ENCODE measurements at places on chromosomes 6 and 20.
A peak's percentile ranks its signal among the peaks of the same experiment; 100 is the strongest.

- DNase-seq: no peak
Measured at GRCh38 chr6:136579800-136580199, 29.6 kb upstream of the MAP7 start.

GRCh38 chr6:158445426-158446085 lies 114.3 kb upstream of the TMEM181 start:
- no peak for DNase-seq

DNA sequence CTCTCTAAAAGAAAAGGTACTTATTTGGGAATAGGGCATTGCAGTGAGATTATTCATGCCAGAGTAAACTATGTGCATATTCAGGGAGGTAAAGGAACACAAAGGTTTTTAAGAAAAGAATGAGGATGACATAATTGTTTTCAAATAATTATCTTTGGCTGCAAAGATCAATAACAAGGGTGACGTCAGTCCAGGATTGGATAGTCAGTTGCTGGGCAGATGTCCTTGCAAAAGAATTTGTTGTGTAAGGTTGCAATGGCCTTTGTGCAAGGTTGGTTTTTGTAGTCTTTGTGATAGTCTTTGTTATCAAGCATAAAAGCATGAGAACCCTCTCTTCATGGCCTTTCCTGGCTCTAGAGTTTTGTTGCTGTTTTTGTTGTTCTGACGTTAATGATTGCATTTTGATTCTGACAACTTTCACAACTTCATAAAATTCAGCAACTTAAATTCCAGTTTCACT lies 17.7 kb downstream of the LOC128125822 start:
- no peak for DNase-seq

GRCh38 chr6:170234419-170234818 lies 56.5 kb downstream of the DLL1 start:
- DNase-seq: no peak

GRCh38 chr20:47055699-47056369 lies 161.2 kb downstream of the EYA2 start:
- no peak for DNase-seq

GRCh38 chr6:110446405-110446804 lies 30.0 kb downstream of the SLC22A16 start:
- DNase-seq: no peak

- no peak for DNase-seq
Measured at GRCh38 chr6:111921103-111921502, 47.9 kb upstream of the FYN start.

DNA sequence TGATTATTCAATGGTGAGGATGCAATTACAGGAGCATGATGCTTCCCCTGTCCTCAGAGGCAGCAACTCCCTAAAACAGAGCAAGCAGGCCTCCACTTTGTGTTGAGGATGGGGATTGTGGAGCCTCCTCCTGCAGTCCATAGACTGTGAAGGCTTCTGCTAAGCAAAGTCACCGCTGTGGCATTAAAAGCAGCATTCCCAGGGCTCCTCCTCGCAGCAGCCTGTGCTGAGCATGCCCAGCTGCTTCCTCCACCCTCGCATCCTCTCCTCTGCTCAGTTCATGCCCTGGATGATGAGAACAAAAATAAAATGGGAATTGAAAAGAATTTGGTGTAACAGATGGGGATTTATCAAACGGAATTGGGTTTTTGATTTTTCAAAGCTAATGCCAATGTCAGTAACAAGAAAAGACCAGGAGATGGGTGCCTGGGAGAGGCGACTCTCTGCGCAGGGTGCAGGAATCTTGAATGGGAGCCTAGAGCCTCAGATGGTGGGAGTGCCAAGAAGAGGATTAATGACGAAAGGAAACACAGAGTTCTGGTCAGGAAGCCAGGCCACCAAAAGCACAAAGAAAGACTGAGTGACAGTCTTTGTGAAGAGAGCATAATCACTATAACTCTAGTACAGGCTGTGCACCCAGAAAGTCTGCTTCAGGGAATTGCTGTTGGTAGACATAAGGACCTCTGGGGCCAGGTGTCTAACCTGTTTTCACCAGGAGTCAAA lies 347.6 kb downstream of the TPBG start:
- no peak for DNase-seq

DNA sequence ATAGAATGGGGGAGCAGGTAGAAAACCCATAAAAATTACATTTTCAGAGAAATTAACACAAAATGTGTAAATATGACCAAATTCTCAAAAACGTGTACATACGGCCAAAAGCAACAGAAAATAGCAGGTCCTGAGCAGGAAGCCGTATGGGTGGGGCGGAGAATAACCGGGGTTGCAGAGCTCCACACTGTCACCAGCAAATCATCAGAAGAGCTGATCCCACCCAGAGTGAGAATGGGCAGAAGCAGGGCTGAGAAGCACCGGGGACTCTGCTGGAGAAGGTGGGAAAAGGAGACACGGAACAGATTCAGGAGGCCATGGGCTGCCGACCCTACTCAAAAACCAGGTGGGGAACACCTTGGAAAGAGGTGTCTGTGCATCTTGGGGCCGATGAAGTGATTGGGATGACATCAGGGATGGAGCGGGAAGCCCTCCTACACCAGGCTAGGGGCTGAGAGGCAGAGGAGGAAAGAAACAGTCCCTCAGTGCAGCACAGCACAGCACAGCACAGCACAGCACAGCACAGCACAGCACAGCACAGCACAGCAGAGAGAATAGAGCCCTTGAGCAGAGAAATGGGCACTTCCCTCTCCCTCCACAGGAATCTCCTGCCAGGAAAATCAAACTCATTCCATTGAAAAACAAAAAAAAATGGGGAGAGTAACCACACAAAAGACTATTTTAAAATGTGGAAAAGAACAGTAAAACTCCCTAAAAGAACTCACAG lies 22.3 kb downstream of the STX7 start:
- DNase-seq: no peak

DNA sequence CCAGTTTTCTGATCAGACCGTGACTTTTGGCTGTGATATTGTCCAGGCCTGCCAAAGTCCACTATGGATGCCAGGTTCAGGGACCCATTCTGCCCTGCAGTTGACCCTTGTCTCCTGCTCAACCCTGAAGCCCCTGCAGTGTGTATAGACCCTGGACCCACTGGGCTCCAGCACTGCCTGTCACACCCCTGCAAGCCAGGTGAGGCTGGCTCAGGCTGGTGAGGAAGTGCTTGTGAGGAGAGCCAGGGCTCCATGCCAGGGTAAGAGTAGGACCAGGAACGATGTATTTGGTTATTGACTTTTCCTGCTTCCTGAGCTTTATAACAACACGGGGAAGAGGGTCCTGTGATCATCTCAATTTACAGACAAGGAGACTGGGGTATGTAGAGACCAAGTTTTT lies 19.1 kb upstream of the CD93 start:
- no peak for DNase-seq

DNA sequence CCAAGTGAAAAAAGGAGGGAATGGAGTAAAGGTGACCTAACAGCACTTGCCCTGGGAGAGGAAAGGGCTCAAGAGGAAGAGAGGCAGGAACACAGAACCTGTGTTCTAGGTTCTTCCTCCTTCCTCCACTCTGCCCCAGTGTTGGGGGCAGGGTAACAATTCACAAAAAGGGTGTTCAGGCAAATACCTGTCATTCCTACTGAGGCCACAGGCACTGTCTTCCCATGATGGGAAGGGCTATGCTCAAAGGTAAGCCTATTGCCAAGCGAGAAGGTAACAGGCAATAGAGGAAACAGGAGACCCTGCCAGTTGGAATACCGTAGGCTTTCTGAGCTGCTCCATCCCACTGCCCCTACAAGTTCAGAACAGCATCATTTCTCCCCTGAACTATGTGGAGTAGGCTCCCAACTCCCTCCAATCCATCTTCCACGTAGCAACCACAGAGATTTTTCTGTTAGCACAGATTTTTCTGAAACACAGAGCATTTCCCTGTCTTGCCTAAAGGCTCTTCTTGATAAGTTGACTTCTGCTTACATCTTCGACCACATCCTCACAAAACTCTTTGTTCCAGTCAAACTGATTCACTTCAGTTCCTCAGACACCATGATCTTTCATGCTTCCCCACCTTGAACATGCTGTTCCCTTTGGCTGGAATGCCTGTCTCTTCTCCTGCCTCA lies 2.7 kb downstream of the AGPAT1 start:
- no peak for DNase-seq

GRCh38 chr6:37641546-37641945 lies 56.1 kb downstream of the MDGA1 start:
- no peak for DNase-seq

- DNase-seq: no peak
Measured at GRCh38 chr20:32004963-32005362, 5.3 kb upstream of the CCM2L start.

DNA sequence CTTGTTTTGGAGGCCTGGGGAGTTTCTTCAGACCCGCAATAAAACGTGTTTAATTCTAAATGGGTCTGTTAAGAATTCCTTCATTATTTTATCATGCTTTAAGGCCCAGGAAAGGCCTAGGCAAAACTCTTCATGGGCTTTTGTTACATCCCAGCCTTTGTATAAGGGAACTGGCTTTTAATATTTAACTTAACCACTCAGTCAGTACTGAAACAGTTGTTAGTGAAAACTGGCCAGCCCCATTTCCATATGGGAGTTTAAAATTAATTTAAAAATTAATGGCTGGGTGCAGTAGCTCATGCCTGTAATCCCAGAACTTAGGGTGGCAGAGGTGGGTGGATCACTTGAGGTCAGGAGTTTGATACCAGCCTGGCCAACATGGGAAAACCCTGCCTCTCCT lies 213.2 kb upstream of the FKBP1C start:
- DNase-seq: no peak

DNA sequence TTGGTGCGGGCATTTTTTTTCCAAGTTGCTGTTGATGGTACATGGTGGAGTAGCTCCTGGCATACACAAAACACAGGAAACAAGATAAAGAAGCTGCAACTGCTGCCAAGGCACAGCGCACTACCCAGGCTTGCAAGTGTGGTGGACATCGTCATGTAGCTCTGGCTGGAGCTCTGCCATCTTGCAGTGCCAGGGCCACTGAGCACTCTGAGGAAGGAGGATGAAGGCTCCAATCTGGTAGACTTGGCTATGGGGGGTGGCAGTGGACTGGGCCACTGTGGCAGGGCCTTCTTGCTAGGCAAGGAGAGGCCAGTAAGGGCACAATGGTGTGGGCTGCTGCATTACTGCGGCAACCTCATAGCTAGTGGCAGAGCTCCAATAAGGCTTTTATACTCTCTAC lies 263.5 kb downstream of the CENPW start:
- DNase-seq: no peak

DNA sequence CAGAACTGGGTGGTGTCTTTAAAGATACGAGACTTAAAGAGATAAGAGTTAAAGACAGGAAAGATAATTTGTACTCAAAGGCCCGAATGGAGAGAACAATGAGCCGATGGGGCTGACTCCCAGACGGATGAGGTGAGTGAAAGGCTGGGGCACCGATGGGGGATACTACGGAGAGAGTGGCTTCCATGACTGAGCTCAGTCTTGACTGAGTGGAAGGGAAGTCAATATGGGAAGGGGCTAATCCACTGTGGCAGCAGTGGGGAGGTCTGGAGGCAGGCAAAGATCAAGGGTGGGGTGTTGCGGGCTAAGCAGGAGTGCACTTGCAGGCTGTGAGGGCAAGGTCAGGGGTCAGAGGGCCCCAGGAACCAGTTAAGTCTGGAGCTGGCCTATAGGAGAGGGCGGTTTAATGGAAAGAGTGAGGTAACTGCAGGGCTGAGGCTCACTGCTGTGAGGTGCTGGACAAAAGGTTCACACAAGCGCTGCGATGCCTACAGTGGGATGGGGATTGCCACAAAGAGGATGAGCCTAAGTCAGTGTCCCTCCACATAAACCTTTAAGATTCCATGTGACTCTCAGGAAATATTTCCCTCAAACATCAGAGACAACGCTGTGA lies 42.1 kb downstream of the FAXC start:
- no peak for DNase-seq

DNA sequence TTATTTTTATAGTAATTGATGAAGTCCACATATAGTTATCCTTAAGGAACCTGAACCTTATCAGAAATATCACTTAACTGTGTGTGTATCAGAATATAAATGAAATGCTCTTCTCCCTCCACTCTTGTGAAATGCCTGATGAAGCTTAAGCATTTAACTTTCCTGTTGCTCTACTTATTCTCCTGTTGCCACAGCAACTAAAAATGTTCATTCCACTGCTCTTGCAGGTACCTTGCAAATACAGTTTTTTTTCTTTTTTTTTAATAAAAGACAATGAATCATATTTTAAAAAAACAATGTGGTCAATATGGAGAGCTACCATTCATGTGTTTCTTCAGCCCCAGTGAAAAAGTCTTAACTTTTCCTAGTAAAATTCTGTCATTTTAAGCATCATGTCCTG lies 210.3 kb downstream of the RFPL4B start:
- DNase-seq: no peak

GRCh38 chr6:16097382-16098171 lies 31.3 kb upstream of the MYLIP start:
- DNase-seq: no peak

DNA sequence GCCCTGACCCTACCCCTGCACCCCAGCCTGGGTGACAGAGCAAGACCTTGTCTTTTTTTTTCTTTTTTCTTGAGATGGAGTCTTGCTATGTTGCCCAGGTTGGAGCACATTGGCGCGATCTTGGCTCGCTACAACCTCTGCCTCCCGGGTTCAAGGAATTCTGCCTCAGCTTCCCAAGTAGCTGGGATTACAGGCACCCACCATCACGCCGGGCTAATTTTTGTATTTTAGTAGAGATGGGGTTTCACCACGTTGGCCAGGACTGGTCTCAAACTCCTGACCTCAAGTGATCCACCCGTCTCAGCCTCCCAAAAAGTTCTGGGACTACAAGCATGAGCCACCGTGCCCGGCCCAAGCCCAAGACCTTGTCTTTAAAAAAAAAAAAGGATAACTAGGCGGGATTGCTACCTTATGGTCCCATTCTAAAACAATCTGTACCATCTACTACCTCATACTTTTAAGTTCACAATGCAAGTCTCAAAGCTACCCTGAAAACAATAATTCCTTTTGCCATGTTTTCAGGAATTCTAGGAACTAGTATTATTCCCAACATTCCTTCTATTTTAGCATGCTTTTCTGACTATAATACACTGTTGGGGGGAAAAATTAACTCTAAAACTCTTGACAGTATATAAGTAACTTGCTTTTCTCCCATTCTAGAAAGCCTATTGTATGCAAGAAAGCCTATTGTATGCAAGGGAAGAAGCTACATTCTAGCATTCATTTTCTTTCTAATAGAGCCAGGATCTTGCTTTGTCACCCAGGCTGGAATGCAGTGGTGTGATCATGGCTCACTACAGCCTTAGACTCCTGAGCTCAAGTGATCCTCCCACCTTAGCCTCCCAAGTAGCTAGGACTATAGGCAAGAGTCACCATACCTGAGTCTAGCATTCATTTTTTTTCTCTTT lies 6.6 kb downstream of the TUBB start:
- DNase-seq: no peak

GRCh38 chr20:32772046-32772445 lies 9.9 kb downstream of the DNMT3B start:
- DNase-seq: no peak

GRCh38 chr6:132058975-132059374 lies 107.8 kb upstream of the CCN2 start:
- no peak for DNase-seq

- DNase-seq: no peak
Measured at GRCh38 chr6:37865504-37865903, 46.0 kb downstream of the ZFAND3 start.

- DNase-seq: peak; percentile 72
Measured at GRCh38 chr6:168370310-168370991, 50.9 kb upstream of the DACT2 start.
